Cortex of kidney (tissue), 1 donor: ENCODE measurements at places on chromosomes 12 and 14.

GRCh38 chr12:70043490-70044138 lies 199.6 kb upstream of the CNOT2 start:
- DNase-seq = no peak

DNA sequence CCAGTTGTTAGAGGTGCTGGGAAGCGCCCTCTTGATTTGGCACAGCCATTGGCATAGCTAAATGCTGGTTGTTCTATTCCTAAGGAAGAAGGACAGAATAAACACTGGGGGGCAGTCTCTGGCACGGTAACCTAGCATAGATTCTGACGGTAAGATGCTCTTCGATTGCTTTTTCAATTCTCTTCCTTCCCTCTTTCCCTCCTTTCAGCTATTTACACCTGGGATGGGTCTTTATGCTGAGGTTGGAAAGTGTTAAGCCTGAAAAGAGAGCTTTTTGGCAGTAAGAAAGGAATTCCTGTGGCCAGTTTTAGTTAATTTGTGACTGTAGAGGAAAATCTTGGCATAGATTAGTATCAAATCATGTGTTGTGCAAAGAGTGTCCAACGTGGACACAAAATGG lies 162.8 kb downstream of the SNAPC1 start:
- no peak for DNase-seq

DNA sequence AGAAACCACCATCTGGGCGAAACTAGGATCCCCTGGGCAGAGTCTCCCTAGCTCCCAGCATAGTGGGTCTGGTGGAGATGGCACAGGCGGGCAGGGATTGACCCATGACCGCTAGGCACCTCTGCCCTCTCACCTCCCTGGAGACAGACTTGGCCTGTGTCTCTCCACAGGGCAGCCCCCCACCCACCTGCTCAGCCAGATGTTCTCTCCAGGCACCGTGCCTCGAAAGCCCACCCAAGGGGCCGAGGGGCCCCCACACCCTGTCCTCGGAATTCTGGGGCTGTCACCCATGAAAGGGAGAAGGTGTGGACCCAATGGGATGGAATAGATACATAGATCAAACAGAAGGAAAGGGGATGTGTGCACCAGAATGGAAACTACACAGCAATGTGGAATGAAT lies 229.1 kb upstream of the RTL1 start:
- no peak for DNase-seq

GRCh38 chr14:94923786-94924185 lies 153.9 kb upstream of the GSC start:
- DNase-seq = no peak

GRCh38 chr12:70627677-70628076 lies 9.6 kb downstream of the PTPRB start:
- DNase-seq = no peak

DNA sequence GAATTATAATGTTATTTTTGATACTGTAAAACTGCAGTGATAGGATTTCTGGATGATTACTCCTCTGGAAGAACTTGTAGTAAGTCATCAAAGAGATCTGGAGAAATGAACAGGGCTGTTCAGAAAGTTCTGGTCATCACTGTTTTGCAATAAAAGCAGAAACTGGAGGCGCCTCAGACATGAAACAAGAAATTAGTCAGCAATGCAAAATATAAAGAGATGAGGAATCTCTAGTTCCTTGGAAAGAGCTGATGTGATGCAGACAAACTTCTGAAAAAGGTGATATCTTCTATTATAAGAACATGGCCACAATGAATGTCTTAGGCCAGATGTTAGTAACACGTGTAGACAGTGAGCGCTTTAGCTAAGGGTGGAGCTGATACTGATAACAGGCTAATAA lies 9.5 kb downstream of the ACIN1 start:
- DNase-seq = no peak

DNA sequence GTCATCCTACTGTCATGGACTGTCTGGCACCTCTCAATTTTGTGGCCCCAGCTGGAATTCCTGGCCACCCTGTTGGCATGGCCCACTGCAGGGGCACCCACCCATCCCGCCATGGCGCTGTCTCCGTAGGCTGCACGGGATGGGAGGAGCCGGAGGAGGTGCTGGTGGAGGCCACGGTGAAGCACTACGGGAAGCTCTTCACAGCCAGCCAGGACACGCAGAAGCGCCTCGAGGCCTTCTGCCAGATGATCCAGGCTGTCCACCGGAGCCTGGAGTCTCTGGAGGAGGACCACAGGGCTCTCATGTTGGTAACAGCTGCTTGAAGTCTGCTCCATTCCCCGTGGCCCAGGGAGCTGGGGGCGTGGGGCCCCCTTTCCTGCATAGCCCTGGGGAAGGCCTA lies 3.9 kb downstream of the CCDC197 start:
- no peak for DNase-seq

DNA sequence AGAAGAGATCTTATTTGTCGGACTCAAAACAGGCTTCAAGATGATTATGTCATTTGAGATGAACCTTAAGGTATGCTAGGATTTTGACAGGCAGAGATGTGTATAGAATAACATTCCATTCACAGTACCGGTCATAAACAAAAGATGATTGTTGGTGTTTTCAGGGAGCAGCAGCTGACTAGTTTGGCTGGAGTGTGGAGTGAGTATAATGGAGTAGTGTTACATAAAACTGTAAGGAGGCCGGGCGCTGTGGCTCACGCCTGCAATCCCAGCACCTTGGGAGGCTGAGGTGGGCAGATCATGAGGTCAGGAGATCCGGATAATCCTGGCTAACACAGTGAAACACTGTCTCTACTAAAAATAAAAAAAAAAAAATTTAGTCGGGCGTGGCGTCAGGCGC lies 23.9 kb downstream of the SERPINA10 start:
- DNase-seq = no peak
